ENCODE measurements at places on chromosomes 1 and 21. TPM values are rescaled to one million over a fixed set of nuclear protein-coding genes. Genes with fewer than 3 reads are reported as not detected.

The SLC44A5 gene
- total RNA-seq = 0.21 TPM

The LORICRIN gene
- total RNA-seq = not detected

The ILDR2 gene
- total RNA-seq = not detected

- no peak for DNase-seq
Measured at GRCh38 chr1:228992044-228992443, 256.8 kb downstream of the RHOU start.

- DNase-seq = no peak
Measured at GRCh38 chr1:117592155-117592554, 13.7 kb upstream of the TENT5C start.

GRCh38 chr21:38236232-38236631 is 20.6 kb upstream of the KCNJ15 start:
- DNase-seq = no peak

- DNase-seq = no peak
Measured at GRCh38 chr1:29333008-29333407, 96.7 kb downstream of the PTPRU start.

Data from osteocyte (in vitro differentiated cells).